ENCODE measurements at places on chromosomes 16 and 17.

DNA sequence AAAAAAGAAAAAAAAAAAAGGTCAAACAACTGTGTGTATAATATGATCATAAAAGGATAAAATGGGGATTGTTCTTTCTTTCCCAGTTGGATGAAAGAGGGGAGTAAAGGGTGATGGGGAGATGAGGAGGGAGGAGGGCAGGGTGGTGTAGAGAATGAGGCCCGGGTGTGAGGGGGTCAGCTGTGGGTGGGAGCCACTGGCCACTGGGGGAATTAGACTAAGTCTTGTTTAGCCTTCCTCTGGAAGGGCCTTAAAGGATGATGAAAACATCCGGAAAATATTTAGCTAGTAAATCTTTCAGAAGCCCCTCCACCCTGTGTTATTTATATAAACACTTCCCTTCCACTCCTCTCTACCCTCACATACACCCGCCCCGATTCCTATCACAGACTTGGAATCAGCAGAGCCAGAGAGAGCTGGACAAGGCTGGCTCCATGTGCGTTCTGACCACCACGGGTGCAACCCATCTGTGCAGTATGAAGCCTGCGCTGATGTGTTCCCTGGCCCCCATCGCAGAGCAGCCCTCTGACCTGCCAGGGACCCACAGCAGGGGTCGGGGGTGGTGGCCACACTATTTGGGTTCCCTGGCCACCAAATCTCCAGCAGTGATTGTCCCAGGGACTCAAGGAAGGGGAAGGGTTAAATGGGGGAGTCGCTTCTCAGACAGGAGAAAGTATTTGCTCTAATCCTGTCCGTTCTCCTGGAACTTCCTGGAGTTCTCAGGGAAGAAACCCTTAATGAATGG, 72.7 kb downstream of the GAS7 start:
- DNase-seq = no peak

DNA sequence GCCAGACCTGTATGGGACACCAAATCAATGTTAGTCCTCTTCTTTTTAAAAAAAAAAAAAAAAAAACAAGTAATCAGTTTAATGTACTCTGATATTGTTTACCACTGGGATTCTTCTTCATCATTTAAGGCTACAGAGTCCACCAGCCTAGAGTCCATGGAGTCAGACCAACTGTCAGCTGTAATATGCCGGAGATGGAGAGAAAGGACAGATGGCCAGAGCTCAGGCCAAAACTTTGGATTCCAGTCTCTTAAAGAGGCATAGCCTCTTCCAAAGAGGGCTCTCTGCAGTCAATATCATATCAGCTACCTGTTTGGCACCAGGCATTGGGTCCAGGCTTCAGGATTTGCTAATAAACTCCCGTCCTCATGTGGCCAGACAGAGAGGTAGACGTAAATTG, 469.6 kb upstream of the HSBP1 start:
- DNase-seq = no peak

DNA sequence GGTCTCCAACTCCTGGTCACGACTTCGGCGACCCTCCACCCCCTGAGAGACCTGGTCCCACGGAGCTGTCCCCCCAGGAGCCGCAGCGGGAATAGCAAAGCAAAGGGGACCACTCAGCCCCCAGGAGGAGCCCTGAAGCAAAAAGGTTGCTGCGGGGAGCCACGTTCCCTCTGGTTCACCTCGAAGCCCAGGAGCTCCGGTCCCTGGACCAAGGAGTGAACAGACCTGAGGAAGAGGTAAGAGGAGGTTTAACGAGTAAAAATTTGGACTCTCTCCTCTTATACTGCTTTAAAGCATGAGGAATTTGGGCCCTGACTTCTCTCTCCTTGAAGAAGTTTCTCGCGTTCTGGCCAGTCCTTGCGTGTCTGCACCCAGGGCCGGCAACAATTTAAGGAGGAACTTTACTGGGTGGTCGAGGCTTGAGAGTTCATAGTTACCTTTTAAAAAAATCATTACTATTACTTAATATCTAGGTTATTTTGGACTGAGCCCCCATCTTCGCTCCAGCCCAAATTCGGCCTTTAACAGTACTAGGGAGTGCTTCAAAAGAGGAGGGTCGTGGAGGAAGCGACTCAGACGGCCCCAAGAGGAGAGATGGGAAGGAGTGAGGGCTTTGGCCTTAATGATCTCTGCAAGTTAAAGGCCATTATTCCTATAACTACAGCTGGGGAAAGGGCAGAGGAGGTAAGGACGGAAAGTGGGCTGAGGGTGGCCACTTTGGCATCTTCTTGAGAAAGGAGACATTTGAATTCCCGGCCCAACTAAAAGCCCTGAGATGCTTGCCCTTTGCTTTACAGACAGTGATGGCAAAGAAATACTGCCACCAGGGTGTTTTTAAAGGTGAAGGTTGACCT, 16.9 kb upstream of the HOXB9 start:
- no peak for DNase-seq

- no peak for DNase-seq
Measured at GRCh38 chr17:69050999-69051775, 9.5 kb downstream of the ABCA9 start.

- peak; percentile 36 for DNase-seq
Measured at GRCh38 chr17:19409509-19409908, 1.5 kb upstream of the RNF112 start.

- no peak for DNase-seq
Measured at GRCh38 chr17:44766409-44767038, 7.7 kb downstream of the ADAM11 start.

DNA sequence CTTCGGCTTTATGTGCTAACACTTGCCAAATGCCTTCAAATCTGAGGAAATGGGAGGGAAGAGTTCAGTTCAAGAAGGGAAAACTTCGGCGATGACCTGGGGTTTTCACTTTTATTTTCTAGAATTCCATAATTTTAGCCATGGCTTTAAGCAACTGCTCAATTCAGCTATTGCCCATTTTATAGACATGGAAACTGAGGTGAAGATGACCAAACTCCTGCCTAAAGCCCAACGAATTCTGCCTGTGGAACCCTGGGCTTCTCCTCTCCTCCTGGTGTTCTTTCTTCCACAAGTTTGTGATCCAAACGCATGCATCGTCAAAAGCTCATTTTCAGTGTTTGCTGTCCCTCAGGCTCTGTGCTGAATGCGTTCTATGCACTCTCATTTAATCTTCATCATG, 49.4 kb upstream of the NDRG4 start:
- no peak for DNase-seq

GRCh38 chr16:27722892-27723450, 173.0 kb downstream of the KATNIP start:
- no peak for DNase-seq

DNA sequence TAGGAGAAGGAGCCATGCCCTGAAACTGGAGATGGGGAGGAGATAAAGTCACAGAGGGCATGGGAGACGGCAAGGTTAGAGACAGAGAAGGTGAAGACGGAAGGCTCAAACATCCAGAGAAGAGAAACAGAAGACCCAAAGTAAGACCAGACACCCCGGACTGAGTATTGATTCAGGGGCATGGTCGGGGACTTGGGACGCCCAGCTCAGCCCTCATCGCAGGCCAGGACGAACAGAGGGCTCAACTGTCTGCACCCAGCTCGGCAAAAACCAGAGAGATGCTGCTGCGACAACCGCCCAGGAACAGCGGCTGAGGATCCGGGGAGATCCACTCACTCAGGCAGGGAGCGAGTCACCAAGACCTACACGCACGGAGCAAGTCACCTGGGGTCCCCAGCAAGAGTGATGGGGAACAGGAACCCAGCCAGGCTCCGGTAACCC, 999 bp downstream of the XYLT1 start:
- DNase-seq = no peak

GRCh38 chr16:14496047-14496770, 133.9 kb downstream of the PARN start:
- DNase-seq = no peak

DNA sequence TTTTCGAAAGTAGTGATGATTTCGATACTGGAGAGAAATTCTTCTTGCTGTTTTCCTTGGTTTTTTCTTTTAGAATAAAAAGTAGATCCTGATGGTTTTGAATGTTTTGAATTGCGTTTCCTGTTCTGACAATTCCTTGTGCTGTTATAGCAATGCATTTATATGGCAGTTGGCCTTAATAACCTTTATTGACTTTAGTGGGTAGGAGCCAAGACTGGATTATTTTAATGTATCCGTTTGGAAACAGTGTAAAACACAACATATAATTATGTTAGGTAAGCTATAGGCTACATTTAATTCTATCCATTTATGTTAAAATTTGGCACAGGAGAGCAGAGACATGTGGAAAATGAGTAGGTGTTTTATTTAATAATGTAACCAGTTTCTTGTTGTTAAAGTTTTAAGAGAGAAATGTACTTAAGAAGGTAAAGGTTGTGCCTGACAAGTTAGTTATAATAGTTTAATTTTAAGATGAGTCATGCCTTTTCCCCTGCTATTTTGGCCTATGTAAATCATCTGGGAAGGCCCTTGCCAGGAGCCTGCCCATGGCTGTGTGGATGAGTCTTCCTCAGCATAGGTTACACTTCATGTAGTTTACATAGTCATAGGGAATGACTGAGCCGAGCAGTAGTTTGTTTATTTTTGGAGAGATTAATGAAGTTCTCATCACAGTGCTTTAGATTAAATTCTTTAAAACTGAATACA, 189.9 kb downstream of the FTO start:
- DNase-seq = no peak

GRCh38 chr17:46984892-46985291, 5.8 kb upstream of the RPRML start:
- DNase-seq = no peak

GRCh38 chr17:43860927-43861622, 14.1 kb downstream of the CD300LG start:
- no peak for DNase-seq

- no peak for DNase-seq
Measured at GRCh38 chr16:51755039-51755501, 604.0 kb upstream of the SALL1 start.

DNA sequence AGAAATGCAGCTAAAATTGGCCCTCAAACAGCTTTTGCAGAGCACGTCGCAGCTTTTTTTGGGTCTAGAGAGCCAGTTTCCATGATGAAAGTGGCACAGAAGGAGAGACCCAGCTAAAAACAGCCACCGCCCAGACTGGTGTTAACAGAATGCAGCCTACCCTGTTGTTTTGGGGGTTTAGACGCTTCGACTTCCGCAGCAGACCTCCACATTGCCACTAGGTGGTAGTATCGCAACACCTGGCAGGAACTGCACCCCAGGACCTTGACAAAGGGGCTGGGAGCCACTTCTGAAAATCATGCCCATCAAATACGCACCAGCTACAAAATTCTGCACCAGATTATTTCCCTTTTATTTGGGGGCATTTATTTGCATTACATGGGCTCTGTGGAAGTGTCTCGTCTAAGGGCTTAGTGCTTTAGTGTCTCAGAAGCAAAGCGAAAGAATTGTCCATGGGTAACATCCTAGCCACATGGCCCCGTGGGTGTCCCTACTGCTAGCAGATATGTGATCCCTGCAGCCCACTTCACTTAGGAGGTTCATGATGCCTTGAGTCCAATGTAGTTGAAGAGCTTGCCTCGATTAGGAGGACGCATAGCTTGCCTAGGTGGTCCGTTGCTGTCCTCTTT, 167.1 kb downstream of the HAPSTR1 start:
- DNase-seq = no peak

- DNase-seq = no peak
Measured at GRCh38 chr17:73427198-73427597, 115.4 kb upstream of the CDC42EP4 start.

DNA sequence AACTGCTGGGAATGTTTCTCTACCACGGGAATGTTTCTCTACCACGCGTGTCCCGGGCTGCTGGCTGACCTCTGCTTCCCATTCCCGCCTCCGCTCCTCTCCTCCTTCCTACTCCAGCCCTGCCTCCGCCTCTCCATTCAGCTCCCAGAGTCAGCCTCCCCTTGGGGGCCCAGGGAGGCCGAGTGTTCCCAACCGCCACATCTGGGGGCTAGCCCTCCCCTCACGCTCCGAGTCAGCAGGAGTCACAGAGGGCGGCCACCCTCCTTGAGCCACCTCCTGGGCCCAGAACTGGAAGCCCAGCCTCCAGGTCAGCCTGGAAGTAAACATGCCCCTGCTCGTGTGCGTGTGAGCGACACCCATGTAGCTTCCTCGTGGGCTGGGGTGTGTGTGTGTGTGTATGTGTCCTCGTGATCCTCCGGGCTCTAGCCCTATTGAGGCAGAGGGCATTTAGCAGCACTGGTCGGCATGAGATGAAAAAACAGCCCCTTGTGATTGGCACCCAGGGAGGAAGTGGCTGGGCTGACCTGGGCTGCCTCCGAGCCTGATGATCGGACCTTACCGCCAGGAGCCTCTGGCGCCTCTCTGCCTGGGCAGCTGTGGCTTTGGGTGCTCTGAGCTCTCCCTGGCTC, 7.3 kb downstream of the CYGB start:
- DNase-seq = no peak

Measured in cardiac septum (tissue), 1 donor.